ENCODE measurements at places on chromosomes 11 and 22.

DNA sequence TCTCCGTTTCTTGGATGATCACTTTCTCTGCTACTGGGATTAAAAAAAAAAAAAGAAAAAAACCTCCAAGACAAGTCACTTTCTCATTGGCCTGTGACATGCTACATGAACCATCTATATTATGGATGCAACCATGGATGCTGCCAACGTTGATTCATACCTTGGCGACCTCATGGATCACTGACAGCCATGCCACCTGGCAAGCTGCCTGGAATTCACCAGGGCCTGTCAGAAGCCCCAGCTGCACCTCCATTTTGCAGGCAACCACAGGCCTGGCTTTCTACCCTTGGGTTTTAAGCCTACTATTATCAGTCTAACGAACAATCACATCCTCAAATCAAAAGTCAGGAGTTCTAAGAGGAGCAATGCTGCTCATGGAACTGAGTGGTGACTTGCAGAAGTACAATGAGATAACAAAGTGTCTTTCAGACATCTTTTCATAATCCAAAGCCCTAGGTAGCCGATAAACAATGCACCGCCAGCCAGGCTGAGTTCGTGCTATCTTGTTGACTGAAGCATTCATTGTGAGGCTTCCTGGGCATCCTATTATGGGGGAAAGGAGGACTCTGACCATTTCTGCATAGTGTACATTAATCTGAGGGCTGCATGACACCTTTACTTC is 48.0 kb upstream of the CADM1 start:
- no peak for DNase-seq

DNA sequence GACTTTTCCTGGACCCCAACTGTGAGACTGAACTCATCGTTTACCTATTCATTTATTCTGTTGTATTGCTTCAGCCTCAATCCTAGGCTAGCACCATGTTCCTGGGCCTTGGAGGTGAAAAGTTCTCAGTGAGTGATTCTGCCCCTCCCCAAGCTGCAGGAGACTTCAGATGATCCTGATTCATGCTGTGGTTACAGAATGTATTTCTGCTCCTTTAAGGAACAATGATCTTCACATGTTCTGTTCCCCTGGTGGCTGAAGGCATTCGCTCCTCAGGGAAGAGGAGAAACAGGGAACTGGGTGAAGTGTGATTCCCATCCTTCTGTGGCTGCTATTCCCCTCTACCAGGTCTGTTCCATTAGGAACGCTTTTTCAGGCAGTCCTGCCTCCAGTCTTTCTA is 2.4 kb downstream of the OR52E1 start:
- DNase-seq = no peak

DNA sequence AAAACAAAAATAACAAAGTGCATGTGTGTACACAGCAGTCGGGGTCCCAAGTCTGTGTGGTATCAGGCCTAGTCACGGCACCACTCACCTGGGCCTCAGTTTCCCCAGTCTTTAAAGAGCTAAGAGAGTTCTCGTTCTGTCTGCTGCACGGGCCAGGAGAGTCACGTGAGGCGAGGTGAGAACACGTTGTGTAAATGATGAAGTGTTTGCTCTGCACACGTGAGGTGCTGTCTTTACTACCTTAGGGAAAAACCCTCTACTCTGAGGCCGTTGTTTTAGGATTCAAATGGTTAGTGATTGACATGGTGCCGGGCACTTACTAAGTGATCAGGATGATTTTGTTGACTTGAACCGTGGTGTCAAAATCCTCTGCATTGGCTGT is 86.5 kb upstream of the PPARA start:
- no peak for DNase-seq

DNA sequence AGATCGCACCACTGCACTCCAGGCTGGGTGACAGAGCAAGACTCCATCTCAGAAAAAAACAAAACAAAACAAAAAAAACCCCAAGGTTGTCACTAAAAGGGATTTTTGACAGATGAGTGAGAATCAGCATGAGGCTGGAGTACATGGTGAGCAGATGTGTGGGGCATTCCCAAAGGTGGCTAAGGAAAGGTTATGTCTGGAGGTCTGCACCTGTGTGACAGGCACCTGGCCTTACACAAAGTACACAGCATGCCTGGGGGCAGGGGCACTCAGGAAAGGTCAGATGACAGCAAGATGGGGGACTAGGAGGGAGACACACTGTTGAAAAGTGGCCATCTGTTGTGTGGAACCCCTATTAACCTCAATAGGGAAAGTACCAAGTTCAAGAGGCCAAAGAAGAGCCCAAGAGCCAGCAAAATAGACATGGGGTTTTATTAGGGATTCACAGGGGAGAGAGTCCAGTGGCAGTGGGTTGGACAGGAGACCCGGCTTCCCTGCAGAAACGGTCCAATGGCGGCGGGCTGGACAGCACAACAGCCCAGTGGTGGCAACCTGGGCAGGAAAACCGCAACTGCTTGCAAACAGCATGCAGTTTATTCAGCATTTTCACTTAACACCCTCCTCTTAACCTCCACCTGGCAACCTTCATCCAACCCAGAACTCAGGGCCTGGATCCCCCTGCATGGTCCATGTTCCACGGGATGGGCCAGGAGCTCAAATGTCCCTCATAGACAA is 101.1 kb downstream of the MICAL2 start:
- no peak for DNase-seq

- DNase-seq = no peak
These were observed 2.9 kb downstream of the NAGA start for GRCh38 chr22:42067671-42068251.

GRCh38 chr11:24819006-24819405 is 322.2 kb downstream of the LUZP2 start:
- DNase-seq = no peak

DNA sequence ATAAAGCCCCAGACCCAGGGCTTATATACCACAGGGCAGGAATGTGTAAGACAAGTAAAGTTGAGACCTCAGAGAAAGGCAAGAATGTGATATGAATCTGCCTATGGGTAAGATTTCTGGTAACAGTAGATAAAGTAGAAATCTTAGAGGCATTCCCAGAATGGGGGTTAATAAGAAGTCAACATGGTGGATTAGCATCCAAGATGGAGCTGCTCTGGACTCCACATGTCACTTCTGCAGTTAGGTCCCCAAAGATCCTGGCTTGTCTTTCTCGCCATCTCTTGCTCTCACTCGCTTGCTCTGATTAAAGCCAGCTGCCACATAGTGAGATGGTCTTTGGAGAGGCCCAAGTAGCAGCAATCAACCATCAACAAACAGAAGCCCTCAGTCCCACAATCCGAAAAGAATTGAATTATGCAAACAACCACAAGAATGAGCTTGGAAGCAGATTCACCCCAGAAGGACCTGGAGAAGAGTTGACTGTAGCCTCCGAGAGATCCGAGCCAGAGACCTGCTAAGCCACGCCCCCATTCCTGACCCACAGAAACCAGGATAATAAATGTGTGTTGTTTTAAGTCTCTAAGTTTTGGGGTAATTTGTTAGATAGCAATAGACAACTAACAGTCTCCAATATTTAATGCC is 5.4 kb upstream of the C11orf86 start:
- DNase-seq = no peak

- DNase-seq = no peak
These were observed 611.7 kb upstream of the CNTN5 start for GRCh38 chr11:98409069-98409468.

GRCh38 chr11:25658916-25659315 is 673.0 kb upstream of the ANO3 start:
- no peak for DNase-seq

- no peak for DNase-seq
These were observed 100.0 kb downstream of the RPS6KA4 start for GRCh38 chr11:64458997-64459396.

DNA sequence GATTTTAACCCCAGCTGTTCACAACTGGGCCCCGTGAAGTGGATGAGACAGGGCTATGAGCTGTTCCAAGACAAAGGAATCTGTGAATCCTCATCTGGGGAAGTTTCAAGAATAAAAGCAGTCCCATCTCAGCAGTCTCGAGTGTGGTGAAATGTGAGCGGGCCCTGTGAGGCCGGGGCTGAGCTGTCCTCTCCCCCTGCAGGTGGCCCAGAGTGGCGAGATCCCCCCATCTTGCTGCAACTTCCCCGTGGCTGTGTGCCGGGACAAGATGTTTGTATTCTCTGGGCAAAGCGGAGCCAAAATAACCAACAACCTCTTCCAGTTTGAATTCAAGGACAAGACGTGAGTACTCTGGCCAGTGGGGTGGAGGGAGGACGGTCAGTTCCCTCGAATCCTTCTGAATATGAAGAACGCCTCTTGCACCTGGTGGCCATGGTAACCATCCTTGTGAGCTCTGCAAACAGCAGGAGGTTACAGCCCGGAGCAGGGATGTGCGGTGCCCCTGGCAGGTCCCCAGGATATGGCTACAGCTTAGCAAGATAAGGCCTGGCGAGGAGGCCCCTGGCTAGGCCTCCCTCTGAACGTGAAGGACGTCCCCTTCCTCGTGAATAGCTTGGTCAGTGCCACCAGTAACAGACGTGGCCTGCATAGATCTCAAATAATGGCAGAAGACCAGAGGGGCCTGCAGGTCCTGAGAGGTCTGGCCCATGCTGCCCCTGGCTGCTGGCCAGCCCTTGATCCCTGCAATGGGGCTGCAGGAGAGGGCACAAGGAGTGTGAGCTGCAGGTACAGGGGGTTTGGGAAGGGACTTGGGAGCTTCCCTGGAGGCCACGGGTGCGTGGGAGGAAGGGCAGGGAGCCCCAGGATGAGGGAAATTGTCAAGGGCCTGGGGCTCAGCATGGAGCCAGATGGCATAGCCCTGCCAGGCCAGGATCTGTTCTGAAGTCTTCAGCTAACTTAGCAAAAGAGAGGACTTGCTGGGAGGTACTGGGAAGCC is 8.4 kb downstream of the LZTR1 start:
- DNase-seq = no peak

DNA sequence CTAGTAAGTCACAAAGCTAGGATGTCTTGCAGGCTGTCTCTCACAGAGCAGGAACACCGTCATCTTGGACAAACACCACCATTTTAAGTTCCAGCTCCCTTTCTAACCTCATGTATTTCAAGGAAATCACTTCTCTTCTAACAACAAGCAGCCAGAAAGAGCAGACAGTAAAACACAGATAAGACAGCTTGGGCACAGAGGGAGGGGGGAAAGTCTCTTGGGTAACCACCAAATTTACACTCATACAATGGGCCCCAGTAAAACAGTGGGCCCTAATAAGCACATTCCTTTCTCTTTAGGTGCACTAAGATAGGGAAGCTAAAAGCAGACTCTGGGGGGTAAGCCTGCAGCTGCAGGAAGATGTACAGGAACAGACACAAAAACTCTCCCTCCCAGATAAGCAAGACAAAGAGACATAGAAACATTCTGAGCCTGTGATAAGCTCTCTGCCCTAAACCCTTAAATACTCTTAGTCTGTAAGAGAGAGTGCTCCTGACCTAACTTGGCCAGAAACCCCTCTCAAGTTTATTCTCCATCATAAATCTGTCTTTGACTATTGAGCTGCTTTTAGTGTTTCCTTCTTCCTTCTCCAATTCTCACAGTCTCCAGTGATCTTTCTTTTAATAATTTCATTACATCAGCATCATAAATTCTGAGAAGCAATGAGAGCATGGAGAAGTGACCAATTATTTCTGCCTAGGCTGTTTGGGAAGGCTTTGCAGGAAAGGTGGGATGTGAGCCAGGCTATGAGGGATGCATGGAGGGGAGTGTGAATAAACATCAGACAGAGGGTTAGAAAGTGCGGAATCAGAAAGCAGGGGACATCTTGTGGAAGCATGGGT is 7.4 kb downstream of the OR10D3 start:
- no peak for DNase-seq
